Adipocyte (in vitro differentiated cells): ENCODE measurements at places on chromosomes 3 and 15.
A peak's percentile ranks its signal among the peaks of the same experiment; 100 is the strongest.

DNA sequence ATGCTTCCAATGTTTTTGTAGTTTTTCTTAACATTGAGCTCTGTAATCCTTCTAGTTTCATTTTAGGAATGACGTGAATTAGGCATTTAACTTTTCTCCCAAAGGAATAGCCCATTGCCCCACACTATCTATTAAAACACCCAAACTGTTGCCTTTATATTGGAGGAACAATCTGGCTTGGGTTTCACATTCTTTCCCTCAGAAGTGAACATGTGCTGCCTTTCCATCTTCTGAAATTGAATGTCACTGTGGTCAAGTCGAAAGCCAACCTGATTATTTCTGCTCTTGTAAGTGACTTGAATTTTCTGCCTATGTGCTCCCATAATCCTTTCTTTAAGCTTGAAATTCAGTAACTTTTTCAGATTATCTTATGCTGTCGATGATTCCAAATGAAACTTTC lies 214.5 kb downstream of the SLC9A9 start:
- DNase-seq: no peak

- no peak for DNase-seq
These were observed 42.1 kb downstream of the EEFSEC start for GRCh38 chr3:128195369-128195768.

- no peak for DNase-seq
These were observed 8.3 kb downstream of the CPA3 start for GRCh38 chr3:148873270-148873927.

DNA sequence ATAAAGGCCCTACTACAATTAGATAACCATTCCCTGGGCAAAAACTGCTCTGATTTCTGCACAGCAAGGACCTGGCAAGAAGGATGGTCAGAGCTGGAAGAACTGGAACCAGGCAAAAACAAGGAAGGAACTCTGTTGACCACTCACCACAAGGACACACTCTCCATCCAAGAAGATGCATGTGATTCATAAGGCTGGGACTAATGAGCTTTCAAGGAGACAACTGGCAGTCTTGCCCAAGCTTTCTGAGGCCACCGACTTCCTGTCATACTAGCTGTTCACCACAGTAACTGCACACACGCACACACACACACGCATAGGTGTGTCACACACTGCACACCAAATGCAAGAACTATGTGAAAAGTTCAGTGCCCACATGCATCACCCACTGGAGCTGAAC lies 256.6 kb downstream of the OCA2 start:
- DNase-seq: no peak

GRCh38 chr15:73364070-73364469 lies 4.7 kb downstream of the HCN4 start:
- DNase-seq: no peak

DNA sequence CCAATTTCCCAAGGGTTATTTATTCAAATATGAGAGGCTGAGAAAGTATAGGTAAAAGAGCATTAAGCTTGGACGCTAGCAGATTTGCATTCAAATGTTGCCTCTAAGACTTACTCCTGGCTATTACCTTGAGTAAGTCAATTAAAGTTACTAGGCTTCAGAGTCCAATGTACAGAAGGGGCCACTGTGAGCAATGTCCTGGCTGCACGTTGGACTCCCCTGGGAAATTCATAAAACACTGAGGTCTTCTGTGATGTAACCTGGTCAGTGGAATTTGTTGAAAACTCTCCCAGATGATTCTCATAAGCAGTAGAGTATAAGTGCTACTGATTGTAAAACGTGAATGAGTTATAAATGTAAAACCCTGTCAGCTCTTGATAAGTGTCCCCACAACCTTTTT lies 295.3 kb downstream of the NEK10 start:
- DNase-seq: no peak

DNA sequence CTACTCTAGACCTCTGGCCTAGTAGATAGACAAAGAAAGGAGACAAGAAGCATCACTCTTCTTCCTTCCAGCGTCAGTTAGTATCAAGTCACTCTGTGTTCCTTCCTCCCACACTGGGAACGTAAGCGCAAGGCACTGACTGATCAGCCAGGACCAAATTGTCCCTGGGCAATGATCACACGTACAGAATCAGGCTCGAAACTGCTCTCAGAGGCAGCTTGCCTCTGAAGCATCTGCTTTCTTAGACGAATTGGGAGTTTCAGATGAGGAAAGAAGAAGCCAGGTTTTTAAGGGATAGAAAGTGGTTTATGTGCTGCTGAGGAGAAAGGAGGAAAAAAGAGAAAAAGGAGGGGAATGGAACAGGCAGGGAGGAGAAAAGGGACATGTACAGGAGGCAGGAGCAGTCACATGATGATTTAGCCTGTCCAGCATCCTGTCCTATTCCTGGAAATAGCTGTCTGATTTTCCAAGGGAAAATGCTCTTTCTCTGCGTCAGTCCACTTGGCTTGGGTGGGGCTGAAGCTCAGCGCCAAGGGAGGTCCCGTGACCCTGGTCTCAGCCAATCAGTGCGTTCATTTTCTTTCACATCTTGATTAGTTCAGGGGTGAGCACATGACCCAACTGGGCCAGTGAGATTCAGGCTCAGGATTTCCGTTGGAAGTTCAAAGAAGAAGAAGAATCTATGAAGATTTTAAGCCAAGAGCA lies 102.0 kb upstream of the PRICKLE2 start:
- DNase-seq: no peak

DNA sequence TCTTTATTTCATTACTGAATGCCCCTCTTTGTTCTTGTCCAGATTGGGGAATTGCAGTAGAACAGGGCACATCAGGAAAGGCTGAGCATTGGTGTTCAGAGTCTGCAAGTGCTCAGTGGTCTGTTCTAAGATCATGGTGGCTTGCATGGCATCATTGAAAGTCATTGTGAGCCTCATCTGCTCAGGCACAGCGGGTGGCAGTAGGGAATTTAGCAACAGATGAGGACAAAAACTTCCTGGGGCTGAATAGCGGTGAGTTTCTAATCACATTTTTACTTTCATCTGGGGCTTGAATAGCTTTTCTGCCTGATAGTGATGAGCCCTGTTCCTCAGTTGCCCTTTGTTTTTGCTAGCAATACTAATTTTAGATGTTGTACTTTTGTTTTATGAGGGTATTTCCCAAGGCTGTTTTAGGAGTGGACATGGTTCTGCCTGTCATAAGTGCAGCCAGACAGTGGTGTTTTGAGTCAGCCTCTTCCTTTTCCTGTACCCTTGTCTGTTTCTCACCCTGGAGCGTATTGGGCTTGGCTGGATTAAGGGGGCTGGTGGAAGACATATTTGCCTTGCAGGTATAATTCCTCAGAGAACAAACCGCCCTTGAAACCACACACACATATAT lies 127.2 kb upstream of the IL12A start:
- DNase-seq: no peak

DNA sequence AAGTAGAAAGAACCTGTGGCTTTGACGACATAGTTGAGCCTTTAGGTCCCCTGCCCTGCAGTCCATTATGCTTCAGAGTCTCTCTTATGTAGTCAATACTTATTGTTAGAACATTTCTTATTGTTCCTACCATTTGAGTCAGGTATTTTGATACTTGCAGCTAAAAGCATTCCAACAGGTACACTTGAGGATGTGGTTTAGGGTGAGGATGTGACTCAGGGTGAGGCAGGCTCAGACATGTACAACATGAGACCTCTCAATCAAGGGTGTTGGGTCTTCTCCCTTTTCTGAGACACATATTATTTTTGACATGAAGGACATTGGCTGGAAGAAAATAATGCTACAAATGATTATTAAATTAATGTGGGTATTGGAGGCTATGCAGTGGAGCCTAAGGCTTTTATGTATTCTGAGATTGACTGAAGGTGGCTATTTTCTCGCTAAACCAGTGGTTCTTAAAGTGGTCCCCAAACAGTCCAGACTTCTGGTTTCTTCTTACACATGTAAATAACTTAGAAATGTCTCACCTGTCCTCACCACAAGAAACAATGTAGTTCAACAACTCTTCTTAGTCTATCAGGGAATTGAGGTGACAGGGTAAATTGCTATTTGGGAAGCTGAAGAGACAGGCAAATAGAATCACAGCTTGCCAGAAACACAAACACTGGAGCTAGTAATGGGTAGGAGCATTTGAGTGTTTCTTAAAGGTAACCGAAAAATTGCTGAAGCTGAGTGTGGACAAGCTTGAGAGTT lies 135.5 kb upstream of the ZPLD1 start:
- no peak for DNase-seq

DNA sequence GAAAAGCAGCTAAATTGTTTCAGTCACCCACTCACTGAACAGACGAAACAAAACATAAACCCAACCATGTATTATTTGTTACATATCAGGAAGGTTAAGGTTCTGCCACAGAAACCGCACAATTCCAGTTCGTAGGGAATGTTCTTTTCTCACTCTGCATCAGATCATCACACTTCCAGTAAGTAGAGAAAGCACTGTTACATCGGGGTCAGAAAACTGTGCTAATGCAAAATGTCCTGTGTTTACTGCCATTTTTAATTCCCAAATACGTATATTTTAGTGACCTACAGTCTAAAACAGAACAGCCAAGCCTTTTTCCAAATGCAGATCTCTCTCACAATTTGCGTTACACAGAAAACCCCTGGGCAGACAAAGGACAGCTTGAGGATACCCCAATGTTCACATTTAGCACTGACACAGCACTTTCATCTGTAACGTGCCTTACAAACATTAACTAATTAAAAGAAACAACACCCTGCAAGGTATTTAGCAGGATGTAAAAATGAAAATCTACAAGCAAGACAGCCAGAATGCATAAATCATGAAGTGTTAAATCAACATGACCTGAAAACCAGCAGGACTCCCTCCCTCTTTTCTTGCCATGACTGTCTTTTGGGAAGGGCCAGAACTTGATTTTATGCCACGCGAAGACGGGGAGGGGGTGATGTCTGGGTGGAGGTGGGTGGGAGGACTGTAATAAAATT lies 34.8 kb upstream of the SKIL start:
- DNase-seq: no peak

GRCh38 chr3:145620002-145620401 lies 541.0 kb downstream of the PLOD2 start:
- no peak for DNase-seq

DNA sequence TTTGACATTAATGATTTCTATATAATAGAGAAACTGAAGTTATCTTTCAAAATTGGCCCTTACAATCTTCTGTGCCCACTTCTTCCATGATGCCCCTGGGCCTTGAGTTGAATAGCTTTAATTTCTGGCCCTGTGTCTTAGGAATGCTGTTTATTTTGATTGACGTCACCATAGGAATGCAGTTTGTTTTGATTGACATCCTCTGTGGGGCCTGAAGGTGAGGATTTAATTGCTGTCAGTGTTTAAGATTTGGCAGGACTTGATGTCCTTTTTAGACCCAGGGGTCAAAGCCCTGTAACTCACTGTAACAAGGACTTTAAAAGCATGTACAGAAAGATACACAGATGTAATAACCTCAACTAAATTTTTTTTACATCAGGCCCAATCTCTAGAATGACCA lies 83.3 kb downstream of the GLDN start:
- peak; percentile 1 for DNase-seq

GRCh38 chr15:64247906-64248541 lies 85.2 kb upstream of the PPIB start:
- peak; percentile 92 for DNase-seq

DNA sequence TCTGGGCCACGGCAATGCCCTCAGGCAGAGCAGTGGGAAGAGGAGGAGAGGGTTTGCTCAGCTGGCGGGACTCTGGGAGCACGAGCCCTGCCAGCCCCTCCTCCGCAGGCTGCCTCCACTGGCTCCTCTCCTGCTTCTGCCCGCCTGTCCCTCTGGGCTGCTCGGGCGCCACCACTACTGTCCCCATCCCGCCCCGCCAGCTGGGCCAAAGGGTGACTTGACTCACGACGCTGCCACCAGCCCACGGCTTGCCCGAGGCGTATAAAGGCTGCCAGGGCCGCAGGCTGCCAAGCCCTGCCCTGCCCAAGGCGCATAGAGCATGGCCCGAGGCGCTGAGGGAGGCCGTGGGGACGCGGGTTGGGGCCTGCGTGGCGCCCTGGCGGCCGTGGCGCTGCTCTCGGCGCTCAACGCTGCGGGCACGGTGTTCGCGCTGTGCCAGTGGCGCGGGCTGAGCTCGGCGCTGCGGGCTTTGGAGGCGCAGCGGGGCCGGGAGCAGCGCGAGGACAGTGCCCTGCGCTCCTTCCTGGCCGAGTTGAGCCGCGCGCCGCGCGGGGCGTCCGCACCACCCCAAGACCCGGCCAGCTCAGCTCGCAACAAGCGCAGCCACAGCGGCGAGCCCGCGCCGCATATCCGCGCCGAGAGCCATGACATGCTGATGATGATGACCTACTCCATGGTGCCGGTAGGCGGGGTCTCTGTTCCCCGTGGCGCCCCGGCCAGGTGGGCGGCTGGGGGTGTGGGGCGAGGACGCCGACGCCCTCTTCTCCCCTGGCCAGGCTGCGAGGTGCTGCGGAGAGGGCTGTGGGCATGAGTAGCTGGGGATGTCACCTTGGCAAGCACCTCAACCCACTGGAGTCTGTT lies at the start of gene GLDN:
TSS of gene GLDN (plus strand) at position 290 of the 861 bp plus-strand sequence. CDS start at position 320, 30 bp downstream.
- peak; percentile 44 for DNase-seq

DNA sequence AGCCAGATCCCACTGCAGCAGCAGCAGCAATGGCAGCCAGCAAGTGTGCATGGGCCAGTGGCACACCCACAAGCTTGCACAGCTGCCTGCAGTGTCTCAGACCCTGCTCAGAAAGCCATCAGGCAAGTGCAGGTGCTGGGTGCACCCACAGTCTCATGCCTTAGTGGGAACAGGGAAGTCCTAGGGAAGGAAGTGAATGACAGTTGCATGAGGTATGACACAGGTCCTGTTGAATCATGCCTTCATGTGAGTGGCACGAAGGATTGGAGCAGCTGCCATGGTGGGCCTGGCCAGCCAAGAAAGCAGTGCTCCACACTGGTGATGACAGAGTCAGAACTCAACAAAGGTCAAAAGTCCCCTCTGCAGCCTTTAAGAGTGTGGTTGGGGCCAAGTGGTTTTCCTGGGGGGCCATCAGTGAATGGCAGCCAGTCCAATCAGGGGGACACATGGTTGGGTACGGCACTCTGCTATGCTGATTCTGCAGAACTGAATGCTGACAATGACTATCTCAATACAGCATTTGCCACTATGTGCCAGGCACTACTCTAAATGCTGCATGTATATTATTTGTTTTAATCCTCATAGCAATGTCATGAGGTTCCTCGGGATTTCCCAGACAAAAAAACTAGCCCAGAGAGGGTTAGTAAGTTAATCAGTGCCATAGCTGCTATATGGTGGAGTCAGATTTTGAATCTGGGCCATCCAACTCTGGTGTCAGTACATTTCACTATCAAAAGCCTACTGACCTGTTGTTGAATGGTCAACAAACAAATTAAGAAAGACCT lies 94.3 kb downstream of the AQP9 start:
- no peak for DNase-seq

DNA sequence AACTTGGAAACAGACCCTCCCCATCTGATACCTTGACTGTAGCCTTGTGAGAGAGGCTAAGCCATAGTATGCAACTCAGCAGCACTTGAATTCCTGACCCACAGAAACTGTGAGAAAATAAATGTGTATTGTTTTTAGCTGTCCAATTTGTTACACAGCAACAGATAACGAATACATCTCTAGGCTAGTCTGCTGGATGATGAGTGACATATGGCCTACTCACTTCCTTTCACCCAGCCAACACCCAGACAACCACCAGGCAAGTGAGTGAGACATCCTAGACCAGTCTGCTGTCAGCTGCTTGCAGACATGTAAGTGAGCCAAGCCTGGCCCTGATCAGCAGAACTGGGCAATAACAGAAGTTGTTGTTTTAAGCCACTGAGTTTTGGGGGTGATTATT lies 19.2 kb upstream of the SMAD6 start:
- no peak for DNase-seq

GRCh38 chr15:74399100-74399499 lies 31.7 kb upstream of the CYP11A1 start:
- DNase-seq: no peak

- DNase-seq: peak; percentile 56
These were observed 11.4 kb downstream of the CCDC14 start for GRCh38 chr3:123949641-123950040.
